ENCODE measurements at places on chromosomes 1 and 21.

- no peak for DNase-seq
These were observed 21.0 kb downstream of the KIF21B start for GRCh38 chr1:201002510-201002909.

- no peak for DNase-seq
These were observed 209.8 kb downstream of the DISC1 start for GRCh38 chr1:231836227-231836893.

DNA sequence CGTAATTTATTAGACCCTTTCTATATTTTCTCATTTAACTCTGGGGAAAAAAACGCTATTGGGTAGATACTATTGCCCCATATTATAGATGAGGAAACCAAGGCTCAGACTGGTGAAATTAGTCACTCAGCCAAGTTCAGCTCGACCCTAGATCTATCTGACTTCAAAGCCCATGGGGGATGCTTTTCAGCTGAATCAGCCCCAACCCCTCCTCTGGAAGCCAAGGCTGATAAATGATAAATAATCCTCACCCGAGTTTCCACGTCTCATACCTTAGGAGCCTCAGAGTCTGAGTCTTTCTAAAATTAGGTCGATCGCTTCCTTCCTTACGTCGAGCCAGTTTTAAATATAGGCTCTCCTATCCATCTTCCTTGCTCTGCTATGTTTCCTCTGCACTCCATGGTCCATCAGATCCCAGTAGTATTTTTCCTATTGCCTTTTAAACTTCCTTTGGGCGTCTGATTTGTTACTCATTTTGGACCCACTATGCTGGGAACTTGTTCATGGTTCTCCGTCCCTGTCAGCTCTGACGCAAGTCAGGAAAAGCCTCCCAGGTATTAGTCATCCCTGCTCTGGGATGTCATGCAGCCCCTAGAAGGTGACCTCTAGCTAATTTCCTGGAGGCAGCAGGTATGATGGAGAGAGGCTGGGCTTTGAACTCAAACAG, 122.8 kb downstream of the PLPP3 start:
- peak; percentile 26 for DNase-seq

GRCh38 chr21:34919406-34919805, 129.7 kb downstream of the RUNX1 start:
- no peak for DNase-seq

GRCh38 chr1:107526524-107527198, 385.8 kb downstream of the NTNG1 start:
- DNase-seq = no peak

- no peak for DNase-seq
These were observed 22.3 kb upstream of the AGO1 start for GRCh38 chr1:35860696-35861095.

DNA sequence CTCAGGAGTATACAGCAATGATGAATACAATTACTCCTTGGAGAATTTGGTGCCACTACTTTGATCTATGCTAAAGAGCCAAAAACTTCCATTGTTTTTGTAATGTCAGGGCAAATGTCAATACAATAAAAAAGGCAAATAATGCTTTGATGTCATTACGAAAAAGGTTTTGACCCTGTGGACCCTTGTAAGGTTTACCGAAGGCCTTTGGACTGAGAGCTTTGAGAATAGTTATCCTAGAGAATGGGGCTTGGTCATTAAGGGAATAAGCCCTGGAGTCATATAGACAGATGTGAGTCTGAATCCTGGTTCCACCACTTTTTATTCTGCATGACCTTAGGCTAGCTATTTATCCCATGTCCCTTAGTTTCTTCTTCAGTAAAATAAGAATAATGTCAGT, 27.5 kb downstream of the CEP170 start:
- no peak for DNase-seq

DNA sequence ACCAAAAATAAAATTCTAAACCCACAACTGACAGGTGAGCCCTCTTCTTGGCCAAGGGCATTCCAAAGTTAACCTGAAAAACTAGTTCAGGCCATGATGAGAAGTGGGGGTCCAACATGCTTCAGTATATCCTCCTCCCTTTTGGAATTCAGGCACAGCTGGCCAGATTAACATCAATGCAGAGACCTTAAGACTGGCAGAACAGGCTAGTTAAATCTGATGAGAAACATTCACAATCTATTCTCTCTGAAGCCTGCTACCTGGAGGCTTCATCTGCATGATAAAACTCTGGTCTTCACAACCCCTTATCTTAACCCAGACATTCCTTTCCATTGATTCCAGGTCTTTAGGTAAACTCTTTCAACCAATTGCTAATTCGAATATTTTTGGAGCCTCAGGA, 26.7 kb upstream of the ZBTB8B start:
- DNase-seq = no peak

GRCh38 chr1:63321066-63321784, 1.1 kb upstream of the FOXD3 start:
- no peak for DNase-seq

GRCh38 chr1:151135433-151136385, 10.7 kb downstream of the SEMA6C start:
- no peak for DNase-seq

- DNase-seq = no peak
These were observed 16.0 kb upstream of the PIGV start for GRCh38 chr1:26771643-26772321.

GRCh38 chr1:228452194-228453021, 34.8 kb upstream of the RNF187 start:
- DNase-seq = no peak

GRCh38 chr1:97986041-97987005, 65.5 kb upstream of the DPYD start:
- no peak for DNase-seq

DNA sequence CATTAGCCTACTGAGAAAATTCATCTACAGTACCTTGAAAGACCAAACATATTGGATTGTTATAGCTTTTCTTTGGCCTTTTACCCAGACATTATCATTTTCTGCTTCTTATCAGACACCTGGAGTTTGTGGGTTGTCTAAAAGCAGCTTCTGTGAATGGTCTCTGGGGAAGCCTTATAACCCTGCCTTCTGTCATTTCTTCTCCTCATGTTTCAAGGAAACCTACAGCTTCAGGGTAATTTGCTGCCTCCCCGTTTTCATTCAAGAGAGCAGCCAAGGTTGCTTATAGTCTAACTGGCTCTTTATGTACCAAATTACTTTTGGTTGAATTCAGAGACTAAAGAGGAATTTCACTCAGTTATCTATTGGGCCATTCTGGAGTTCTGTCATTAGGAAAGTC, 288.3 kb upstream of the SGIP1 start:
- DNase-seq = no peak

- DNase-seq = no peak
These were observed 93.9 kb upstream of the COG2 start for GRCh38 chr1:230548357-230548756.

- no peak for DNase-seq
These were observed 57.9 kb downstream of the SLAMF6 start for GRCh38 chr1:160465123-160465522.

DNA sequence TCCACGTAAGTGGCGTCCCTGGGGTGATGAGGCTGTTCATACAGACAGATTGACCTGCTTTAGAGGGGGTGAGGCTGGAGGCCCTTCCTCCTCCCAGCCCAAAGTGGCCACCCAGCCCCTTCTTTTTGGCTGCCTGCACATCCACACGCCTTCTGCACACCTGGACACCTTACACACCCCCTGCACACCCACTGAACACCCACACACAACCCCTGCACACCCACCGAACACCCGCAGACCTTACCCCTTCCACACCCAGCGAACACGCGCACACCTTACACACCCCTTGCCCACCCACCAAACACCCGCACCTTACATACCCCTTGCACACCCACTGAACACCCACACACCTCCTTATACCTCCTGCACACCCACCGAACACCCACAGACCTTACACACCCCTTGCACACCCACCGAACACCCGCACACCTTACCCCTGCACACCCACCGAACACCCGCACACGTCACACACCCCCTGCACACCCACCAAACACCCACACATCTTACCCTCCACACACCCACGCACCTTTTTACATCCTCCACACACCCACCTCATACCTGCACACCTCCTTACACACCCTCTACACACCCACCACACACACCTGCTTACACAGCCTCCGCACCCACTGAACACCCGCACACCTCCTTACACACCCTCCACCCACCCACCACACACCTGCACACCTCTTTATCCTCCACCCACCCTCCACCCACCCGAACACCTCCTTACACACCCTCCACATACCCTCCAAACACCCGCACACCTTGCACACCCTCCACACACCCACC, 37.7 kb downstream of the COQ8A start:
- no peak for DNase-seq

GRCh38 chr1:61566177-61566576, 158.8 kb downstream of the TM2D1 start:
- DNase-seq = no peak

Measured in 8988T (cell line).